Spinal cord (tissue), 10 donors: ENCODE measurements at places on chromosomes 3 and 15. TPM values are rescaled to one million over a fixed set of nuclear protein-coding genes. Genes with fewer than 3 reads are reported as not detected.

The CLDN18 gene
- polyA plus RNA-seq: 0.44 TPM

- H3K27me3 ChIP-seq: no peaks in the 10 kb centered on the region
- no peak overlapping the region for H3K27ac ChIP-seq
- H3K4me1 ChIP-seq: peaks cover 3% of the 10 kb centered on the region
- no peak for DNase-seq
Observed at GRCh38 chr3:42492508-42493080, 9.8 kb upstream of the VIPR1 start.

DNA sequence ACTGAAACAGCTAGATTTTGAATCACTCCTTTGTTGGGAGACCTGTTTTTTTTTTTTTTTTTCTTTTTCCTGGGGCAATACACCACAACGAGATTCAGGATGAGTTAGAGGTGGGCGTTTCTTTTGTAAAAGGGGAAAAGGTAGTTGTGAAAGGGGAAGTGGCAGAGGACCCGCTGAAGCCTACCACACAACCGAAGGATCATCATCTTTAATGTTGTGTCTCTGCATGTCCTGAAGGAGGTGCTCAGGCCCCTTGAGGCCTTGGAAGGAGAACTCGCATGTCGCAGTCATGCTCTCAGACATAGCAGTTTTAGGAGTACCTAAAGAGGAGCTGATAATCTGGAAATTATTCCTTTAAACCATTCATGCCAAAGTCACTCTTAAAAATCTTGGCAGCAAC is 137.9 kb upstream of the LRIG1 start:
- H3K27ac ChIP-seq: no peak overlapping the region
- H3K4me3 ChIP-seq: no peak overlapping the region
- no peaks in the 10 kb centered on the region for H3K27me3 ChIP-seq
- H3K4me1 ChIP-seq: peaks cover 3% of the 10 kb centered on the region

GRCh38 chr15:100229181-100230163 is 112.3 kb downstream of the ADAMTS17 start:
- no peak overlapping the region for H3K4me3 ChIP-seq
- no peaks in the 10 kb centered on the region for H3K36me3 ChIP-seq
- DNase-seq: no peak

The HDDC3 gene
- 14.6 TPM for polyA plus RNA-seq

- DNase-seq: no peak
- H3K4me3 ChIP-seq: no peak overlapping the region
- H3K27me3 ChIP-seq: no peaks in the 10 kb centered on the region
- no peaks in the 10 kb centered on the region for H3K4me1 ChIP-seq
Observed at GRCh38 chr3:139601191-139601961, 61.8 kb upstream of the RBP1 start.

The SLC22A14 gene
- 0.75 TPM for polyA plus RNA-seq

DNA sequence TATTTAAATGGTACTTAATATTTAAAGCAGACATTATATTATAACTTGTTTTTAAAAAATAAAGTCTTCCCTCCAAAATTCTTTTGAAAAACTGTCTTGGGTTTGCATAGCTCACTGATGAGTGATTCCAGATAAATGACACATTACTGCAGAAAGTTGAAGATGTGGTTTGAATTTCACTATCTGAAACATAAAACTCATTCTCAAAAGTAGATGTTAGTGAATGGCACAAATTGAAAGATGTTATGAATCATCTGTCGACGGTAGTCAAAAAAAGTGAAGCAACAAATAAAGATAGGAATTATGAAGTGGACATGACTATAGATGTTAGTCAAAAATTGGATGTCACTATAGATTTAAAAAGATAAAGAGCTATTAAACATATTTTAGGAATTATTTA is 280.5 kb downstream of the GAP43 start:
- no peaks in the 10 kb centered on the region for H3K27me3 ChIP-seq
- DNase-seq: no peak
- H3K27ac ChIP-seq: no peak overlapping the region
- H3K4me3 ChIP-seq: no peak overlapping the region
- H3K36me3 ChIP-seq: no peaks in the 10 kb centered on the region
- H3K4me1 ChIP-seq: no peaks in the 10 kb centered on the region

DNA sequence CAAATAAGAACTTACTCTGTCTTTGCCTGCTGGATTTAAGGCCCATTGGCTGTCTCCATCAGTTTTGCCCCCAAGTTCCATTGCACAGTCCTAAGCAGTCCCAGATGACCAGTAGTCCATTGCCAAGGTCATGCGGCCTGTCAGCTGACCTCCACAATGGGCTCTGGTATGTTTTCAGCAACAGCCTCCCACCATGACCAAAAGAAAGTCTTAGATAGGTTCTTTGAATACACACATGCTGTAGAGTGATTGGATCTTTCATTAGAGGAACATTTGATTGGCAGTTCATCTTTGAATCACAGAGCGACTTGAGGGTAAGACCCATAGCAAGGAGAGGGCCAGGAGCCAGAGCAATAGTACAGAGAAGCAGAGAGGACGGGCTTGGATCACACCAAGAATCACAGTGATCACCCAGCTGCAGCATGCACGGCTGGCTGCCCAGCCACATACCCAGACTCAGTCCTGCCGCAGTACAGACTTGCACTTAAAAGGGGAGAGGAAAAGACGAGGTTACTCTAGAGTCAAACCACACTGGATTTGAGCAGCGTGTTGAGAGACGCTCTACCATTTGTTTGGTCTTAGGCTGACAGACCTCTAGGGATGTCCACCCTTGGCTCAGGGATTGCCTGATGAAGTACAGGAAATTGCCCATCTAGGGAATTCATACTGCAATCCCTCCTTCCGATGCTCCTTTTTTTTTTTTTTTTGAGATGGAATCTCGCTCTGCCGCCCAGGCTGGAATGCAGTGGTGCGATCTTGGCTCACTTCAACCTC is 50.4 kb downstream of the APH1B start:
- no peak overlapping the region for H3K4me3 ChIP-seq
- H3K27me3 ChIP-seq: no peaks in the 10 kb centered on the region
- no peak for DNase-seq
- H3K4me1 ChIP-seq: peaks cover 25% of the 10 kb centered on the region
- peaks cover 5% of the 10 kb centered on the region for H3K36me3 ChIP-seq

GRCh38 chr3:9696480-9697220 is 7.0 kb upstream of the CPNE9 start:
- DNase-seq: no peak
- no peak overlapping the region for H3K27ac ChIP-seq
- H3K4me1 ChIP-seq: no peaks in the 10 kb centered on the region
- H3K4me3 ChIP-seq: no peak overlapping the region

The GPR176 gene
- polyA plus RNA-seq: 29.7 TPM
